ENCODE measurements at places on chromosomes 3 and 15. TPM values are rescaled to one million over a fixed set of nuclear protein-coding genes. Genes with fewer than 3 reads are reported as not detected.

The STRA6 gene
- not detected for total RNA-seq

The ATG7 gene
- 38.6 TPM for total RNA-seq

The ITPR1 gene
- 108 TPM for total RNA-seq

The GOLGA6B gene
- not detected for total RNA-seq

The ABTB1 gene
- 9.7 TPM for total RNA-seq

The PRKCD gene
- total RNA-seq, result 24.8 TPM

The COL7A1 gene
- 0.83 TPM for total RNA-seq

The PARP14 gene
- total RNA-seq, result 68.6 TPM

The EPHB3 gene
- not detected for total RNA-seq

The DAZL gene
- total RNA-seq, result 0.10 TPM

The NAALADL2 gene
- not detected for total RNA-seq

- DNase-seq, result no peak
Measured at GRCh38 chr3:148880681-148881080, 15.6 kb downstream of the CPA3 start.

DNA sequence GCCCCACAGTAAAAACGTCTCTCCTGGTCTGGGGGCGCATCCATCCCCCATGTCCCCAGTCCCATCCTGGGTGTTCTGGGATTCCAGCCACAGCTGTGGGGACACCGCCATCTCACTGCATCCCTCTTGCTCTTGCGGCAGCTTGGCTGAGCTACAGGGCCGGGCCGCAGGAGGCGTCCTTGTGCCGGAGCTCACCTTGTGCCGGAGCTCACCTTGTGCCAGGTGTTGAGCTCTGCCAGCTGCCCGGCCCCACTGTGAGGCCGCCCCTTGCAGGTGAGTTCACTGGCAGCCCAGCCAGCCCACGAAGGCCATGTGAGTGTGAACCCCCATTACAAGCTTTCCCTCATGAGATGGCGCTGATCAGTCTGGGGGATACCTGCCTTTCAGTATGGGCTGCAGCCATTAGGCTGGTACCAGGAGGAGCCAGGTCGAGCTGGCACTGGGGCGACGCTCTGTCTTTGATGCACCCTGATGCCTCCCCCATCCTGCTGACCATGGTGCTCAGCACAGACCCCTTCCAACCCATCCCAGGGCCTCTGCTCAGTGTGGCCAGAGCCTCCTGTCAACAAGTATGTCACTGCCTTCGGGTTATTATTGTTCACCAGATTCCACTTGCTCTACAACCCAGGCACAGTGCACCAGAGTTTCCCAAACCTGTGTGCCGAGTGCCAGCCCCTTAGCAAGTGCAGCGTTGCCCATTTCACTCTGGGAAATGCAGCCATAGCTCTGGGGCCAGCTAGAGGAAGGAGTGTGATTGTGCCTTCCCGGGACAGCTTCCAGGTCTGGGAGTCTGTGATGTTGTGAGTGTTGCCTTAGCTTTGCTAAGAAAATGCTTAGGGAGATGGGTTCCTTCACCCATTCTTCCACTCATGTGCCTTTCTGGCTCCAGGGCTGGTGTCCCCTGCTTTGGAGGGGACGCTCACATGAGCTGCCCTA lies 105.7 kb downstream of the APBA2 start:
- DNase-seq, result no peak

DNA sequence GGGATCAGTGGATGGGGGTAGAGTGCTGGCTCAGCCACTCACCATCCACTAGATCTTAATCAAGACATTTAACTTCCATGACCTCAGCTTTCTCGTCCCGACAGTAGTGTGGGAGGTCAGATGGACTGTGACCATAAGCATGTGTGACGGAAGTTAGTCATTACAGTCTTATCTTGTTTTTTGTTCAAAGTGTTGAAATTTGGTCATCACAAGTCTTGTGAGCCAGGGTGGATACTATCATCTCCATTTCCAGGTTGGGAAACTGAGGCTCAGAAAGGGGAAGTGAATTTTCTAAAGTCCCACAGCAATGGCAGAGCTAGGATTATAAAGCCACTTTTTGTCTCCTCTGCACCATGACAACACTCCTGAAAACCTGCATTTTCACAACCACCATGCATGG lies 32.0 kb upstream of the ITGA11 start:
- no peak for DNase-seq

DNA sequence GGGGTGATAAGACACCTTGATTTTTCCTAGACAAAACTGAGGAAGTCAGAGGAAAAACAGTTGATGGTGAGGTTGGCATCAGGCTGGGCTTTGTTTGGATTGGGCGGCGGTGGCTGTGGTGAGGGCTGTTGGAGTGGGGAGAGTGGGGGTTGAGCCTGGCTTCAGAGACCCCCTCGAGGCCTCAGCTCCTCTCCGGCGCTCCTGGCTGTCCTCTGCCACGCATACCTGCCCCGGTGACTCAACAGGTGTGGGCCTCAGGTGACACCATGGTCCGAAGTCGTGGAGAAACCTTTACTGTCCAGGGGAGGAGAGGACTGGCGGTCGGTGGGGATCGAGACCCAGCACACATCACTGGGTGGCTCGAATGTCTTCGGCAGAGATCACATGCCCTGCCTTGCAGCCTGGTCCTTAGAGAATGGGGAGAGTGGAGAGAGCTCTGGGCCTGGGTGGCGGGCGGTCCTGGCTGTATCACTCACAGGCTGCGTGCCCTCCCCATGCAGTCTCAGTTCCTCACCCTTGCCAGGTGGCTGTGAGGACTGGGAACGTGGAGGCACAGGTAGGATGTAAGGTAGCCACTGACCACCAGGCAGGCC lies 2.6 kb downstream of the APBA2 start:
- no peak for DNase-seq

DNA sequence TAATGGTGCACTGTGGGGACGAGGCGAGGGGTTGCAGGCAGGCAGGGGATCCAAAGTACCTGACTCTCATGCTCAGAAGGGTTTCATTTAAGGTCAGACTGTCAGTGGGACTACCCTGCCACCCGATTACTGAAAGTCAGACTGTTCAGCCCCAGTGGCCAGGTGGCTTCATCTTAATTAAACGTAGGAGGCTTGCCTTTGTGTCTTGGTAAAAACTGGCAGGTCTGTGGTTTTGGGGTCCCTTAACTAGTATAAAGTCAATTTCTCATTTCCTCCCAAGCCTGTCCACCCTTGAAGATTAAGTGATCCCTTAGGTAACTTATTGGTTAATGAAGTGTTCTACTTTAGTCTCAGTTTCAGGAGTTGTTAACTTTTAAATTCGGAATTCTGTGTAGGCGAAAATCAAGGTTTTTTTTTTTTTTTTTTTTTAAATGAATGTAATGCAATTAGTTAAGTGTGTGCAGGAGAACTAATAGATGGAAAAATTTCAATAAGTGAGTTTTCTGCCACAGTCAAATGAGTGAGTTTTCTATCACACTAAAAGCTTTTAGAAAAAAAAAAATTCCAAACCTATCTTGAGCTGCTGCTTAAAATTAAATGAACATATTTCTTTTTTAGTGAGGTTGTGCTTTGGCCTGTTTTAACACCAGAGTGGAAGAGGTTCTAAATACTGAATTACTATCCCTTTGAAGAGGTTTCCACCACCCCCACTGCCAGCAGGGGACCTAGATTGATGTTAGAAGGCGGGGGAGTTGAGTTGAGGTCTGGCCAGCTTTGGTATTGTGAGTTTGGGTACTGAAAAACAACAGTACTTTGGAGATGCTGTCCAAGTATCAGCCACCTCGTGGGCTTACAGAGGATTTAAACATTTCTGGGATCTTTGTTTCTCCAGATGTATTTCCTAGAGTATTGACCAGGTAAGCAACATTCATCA lies 15.2 kb downstream of the ITPR1 start:
- no peak for DNase-seq

DNA sequence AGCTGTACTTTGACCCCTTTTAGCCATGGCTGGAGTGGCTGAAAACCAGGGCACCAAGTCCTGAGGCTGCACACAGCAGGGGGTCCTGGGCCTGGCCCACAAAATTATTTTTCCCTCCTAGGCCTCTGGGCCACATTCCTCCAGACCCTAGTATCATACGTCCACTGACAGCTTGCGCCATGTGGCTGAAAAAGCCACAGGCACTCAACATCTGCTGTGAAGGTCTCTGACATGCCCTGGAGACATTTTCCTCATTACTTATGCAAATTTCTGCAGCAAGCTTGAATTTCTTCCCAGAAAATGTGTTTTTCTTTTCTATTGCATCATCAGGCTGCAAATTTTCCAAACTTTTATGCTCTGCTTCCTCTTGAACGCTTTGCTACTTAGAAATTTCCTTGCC lies 239.0 kb downstream of the SQOR start:
- DNase-seq, result no peak

DNA sequence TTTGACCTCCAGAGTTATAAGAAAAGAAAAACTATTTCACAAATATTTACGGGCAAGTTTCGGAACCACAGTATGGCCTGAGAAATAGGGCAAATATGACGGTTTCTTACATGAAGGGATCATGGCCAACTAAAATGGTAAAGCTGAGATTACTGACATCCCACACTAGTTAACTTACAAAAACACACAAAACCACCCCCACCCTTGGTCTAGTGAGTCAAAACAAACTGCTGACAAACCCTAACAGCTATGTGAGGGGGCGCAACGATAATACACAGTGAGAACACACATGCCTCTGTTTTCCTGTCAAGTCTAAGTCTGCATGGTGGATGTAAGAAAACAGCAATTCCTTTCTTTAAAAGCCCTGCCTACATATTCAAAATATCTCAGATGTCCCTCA lies 32.3 kb downstream of the CBLB start:
- peak; percentile 27 for DNase-seq

GRCh38 chr3:103613397-103614156 lies 1178.8 kb downstream of the ZPLD1 start:
- no peak for DNase-seq

- peak; percentile 32 for DNase-seq
Measured at GRCh38 chr15:85580879-85581278, 200.5 kb downstream of the AKAP13 start.

DNA sequence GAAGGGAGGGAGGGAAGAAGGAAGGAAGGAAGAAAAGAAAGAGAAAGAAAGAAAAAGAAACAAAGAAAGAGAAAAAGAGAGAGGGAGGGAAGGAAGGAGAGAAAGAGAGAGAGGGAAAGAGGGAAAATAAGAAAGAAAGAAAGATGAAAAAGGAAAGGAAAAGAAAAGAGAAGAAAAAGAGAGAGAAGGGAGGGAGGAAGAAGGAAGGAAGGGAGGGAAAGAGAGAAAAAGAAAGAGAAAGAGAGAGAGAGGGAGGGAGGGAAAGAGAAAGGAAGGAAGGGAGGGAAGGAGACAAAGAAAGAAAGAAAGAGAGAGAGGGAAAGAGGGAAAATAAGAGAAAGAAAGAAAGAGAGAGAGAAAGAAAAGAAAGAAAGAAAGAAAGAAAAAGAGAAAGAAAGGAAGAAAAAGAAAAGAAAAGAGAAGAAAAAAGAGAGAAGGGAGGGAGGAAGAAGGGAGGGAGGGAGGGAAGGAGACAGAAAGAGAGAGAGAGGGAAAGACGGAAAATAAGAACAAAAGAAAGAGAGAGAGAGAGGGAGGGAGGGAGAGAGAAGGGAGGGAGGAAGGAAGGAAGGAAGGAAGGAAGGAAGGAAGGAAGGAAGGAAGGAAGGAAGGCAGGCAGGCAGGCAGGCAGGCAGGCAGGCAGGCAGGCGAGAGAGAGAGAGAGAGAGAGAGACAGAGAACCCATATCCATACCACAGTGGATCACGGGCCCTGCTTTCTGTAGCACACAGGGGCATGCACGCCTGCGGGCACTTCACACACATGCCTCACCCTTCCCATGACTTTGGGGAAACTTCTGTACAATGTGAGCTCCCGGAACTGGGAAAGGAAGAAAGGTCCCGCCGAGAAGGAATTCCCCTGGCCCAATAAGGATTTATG lies 52.5 kb downstream of the ADCY5 start:
- no peak for DNase-seq

DNA sequence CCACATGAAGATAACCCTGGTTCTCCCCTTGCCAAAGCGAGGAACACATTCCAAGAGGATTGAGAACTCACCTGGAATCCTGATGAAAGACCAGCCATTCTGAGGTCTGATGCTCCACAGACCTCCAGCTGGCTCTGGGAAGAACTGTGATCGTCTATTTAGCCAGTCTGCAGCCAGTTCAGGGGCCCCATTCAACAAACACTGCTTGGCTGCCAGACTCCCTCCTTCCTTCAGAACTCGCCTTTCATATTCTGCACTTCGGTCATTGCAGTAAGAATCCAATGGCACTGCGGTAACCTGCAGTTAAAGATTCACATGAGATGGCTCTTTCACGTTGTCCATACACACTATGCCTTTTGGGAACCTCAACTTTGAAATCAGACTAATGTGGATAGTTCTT lies 67.6 kb downstream of the CHAC1 start:
- no peak for DNase-seq

GRCh38 chr15:42996871-42997270 lies 76.3 kb upstream of the TTBK2 start:
- no peak for DNase-seq

All from activated T-helper 1 cell treated with anti-CD3 and anti-CD28 coated beads, Interleukin-12 subunit alpha, Interleukin-12 subunit beta, Interleukin-2, Interleukin-4 antibody, amounts not matched to agents 30 ng/mL and 10 ng/mL and 1 ng/mL, durations not matched to agents 14 hours and 24 hours and 36 hours (primary cell).